Fibroblast of skin of abdomen (primary cell): ENCODE measurements at places on chromosomes 16 and 17.

- DNase-seq, result no peak
These were observed 988 bp downstream of the CIAO3 start for GRCh38 chr16:739560-740458.

DNA sequence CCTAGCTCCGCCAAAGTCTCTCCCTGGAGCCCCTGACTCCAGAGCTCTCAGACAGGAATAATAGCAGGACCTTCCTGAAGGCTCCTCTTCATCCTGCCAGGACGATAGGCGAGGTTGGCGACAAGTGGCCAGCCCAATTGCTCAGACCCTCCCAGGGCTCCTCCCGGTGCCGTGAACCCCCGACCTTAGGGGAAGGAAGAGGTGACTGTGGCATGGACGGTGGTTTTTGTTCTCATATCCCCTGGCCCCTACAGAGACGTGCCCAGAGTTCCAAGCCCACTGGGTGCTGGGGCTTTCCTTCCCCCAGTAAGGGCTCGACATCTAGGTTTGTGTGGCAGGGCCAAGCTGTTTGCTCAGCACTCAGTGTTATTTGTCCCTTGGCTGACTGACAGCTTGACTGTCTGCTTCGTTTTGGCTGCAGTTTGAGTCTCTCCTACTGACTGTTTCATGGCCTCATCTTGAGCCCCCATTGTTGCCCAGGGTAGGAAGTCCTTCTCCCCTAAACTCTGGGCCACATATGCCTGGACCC is 4.6 kb upstream of the ADCY7 start:
- DNase-seq, result no peak

DNA sequence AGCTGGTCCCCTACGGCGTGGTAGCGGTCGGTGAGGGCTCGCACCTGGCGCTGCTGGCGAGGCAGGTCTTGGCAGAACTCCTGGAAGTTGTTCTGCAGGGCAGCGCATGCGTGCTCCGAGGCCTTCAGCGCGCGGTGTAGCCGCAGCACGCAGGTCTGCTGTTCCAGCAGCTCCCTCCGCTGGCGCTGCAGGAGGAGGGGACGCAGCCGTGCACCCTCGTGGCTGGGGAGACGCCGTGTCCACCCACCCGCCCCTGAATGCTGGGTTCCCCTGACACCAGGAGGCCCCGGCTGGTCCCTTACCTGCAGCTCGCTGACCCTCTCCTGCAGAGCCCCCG is 12.2 kb downstream of the EVPL start:
- no peak for DNase-seq

DNA sequence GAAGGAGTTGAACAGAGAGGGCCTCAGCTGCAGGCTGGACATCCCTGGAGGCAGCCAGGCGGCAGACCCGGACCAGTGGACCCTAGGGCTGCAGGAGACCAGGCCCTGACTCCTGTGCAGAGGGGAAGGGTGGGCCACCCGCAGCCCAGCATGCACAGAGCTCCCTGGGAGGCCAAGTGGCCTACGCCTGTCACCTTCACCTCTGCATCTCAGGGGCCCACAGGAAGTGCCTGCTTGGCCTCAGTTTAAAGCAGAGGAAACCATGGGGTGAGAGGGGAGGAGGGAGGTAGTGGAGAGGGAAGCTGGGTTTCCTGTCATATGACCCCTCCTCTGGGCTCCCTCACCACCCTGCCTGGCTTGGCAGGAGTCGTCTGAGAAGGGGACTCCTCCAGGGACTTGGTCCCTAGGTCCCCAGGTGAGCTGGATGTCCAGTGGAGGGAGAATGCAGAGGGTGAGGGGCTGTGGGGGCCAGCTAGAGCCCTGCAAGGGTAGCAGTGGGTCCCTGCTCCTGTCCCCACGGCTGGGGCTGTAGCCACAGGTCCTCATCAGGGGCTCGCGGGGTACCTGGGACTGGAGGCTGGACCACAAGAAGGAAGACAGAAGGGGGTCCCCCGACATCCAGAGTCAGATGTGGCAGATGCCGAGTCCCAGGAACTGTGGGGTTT is at the start of gene TMC8:
TMC8 (plus strand) TSS at position 335 of the 665 bp plus-strand sequence. CDS start 818 bp downstream, outside the sequence.
- no peak for DNase-seq

GRCh38 chr16:67234180-67234597 is 7.3 kb downstream of the TMEM208 start:
- DNase-seq, result no peak

GRCh38 chr17:41967141-41967920 is 736 bp downstream of the CNP start:
- no peak for DNase-seq

DNA sequence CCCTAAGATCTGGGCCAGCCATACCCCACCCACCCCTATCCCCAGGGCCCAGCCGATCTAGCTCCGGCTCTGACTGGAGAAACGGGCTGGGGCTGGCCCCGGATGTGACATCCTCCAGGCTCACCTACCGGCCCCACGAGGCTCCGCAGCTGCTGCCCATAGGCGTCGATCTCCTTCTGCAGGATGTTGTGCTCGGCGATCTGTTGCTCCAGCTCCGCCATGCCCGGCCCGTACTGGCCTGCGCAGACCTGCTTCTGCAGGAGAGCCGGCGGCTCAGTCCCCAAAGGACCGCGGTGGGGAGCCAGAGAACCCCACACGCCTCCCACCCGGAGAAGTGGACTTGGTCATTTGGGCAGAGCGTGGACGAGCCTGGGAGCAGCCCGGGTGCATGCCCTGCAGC is 4.8 kb downstream of the EVPL start:
- no peak for DNase-seq

DNA sequence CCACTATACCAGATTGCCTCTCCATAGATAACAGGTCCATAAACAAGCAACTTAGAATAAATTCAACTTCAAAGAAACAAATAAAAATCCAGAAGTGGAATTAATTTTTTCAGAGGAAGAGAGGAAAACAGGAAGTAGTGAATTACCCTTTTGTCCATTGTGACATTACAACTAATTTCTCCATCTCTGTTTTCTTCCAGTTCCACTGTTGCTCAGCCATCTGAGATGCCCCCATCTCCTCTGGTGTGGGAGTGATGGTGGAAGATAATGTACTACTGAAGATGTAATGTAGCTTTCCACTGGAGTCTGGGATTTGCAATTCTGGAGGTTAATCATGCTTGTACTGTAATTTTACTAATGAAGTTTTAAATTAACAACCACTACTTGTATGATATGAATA is 124.6 kb upstream of the TMEM97 start:
- DNase-seq, result no peak
